NCI-H2171 treated with DMSO at 0.1 percent for 48 hours (cell line): ENCODE measurements at places on chromosomes 11 and 22.
A peak's percentile ranks its signal among the peaks of the same experiment; 100 is the strongest.

DNA sequence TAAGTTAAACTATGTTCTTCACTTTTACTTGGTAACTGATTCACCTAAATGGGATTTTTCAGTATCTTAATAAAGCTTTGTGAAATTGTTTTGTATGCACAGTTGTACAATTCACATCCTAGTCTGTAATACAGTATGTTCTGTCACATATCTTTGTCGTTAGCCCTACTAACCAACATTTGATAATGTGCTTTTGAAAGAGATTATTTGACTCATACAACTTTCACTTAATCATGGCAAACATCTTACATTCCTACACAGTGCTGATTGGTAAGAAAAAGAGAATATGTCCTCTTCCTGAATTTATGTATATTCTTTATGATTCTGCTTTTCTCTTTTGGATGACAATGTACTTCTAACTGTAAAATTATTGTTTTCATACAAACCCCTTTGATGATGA, 234.5 kb downstream of the METTL15 start:
- no peak for DNase-seq

- DNase-seq = no peak
Measured at GRCh38 chr11:107856180-107856980, 2.2 kb downstream of the SLC35F2 start.

GRCh38 chr11:44943696-44944095, 7.0 kb downstream of the TP53I11 start:
- DNase-seq = peak; percentile 82

DNA sequence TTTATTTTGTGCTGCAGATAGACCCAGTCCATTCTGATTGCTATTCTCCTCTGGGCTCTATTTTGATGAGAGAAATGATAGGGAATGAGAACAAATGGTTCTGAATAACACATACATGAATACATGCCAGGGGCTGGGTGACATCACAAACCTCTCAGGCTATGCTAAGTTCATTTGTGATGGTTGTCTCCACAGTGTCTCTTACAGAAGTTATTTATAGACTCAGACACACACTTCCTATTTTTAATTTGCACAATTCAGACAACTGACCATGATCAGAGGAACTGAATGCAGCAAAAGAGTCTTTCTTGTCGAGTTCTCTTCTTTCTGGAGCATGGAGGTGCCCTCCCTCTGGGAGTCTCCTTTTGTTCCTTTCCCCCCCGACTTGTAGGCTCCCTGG, 991.7 kb downstream of the OPCML start:
- DNase-seq = no peak

DNA sequence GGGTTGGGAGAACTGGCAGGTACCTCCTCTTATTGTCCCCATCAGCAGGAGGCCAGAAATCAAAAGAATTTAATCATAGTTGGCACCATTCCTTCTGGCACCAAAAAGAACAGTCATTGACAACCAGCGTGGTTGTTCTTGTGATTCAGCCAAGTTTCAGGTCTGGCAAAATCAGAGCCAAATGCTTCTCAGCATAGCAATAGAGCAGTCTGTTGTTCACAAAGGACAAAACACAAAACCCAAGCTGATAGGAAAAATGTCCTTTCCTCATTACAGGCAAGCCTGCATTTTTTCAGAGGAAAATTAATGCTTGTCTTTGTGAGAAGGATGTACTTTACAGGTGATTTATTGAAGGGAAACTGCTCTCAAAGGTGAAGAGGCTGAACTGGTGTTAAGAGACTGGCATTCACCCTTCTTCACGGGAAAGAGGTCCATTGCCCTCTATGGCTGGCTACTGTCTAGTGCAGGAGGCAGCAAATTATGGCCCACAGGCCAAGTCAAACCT, 241.8 kb upstream of the ARHGAP42 start:
- peak; percentile 47 for DNase-seq
